ENCODE measurements at places on chromosomes 3 and 15.
A peak's percentile ranks its signal among the peaks of the same experiment; 100 is the strongest.

DNA sequence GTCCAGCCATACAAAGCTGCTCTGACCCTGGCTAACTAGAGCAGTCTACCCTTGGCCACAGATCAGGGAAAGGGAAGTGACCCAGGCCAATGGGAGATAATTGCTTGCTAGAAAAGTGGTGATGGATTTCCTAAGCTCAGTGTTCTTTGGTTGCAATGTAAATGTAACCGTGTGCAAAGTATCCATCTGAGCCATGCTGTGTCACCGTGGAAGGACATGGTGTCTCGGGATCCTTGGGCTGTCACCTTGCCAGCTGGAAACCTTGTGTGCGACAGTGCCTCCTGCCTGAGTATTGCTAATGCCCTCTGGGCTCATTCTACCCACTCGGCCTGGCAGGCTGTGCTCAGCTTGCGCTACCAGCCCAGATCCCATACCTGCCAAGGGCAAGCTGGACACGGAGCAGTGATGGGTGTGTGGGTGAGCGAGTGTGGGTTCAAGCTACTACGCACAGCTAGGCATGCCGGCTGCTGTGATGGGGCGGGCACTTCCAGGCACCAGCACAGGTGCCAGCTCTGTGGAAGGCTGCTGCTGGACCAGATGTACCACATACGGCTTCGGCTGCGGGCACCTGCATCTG is 10.7 kb upstream of the SIAH2 start:
- DNase-seq = no peak

DNA sequence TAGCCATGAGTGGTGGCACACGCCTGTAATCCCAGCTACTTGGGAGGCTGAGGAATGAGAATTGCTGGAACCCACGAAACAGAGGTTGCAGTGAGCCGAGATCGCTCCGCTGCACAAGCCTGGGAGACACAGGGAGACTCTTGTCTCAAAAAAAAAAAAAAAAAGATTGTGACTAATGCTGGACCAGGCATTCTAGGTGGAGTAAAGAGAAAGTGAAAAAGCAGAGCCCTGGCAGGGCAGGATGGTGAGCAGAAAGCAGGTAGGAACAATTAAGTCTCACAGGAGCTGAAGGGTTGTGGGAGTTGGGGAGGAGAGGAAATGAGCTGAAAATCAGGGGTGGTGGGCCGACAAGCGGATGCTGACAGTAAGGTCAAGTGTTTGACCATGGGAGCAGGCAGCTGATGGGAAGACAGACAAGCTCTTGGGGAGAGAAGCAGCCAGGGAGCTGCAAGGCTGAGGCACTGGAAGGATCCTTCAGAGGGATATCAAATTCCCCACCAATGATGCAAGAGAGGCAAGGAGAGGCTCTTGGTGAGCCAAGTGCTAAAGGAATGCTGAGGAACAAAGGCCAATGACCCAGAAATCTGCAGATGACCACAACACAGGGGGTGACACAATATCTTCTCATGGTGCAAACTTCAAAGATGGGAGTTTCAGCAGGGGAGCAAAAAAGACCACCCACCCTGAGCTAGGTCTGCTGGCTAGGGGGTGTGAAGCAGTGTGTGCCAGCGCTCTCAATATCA is 251.1 kb downstream of the ULK4 start:
- DNase-seq = no peak

GRCh38 chr3:118968111-118968510 is 66.5 kb downstream of the IGSF11 start:
- DNase-seq = no peak

DNA sequence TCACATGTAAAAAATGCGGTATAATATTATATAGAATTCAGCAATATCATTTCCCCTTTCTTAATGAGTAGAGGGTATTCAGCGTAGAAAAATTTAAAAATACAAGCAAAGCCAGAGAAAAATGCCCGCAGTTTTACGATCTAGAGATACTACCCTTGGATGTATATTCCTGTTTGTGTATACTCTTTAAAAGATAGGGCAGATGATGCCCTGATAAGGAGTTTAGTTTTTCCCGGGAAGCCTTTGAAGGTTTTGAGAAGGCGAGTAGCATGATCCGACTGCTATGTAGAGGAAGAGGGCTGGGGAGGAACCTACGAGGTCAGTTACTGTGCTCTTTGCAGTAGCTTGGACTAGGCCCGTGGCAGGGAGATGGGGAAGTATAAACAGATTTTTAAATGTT is 1.2 kb downstream of the YEATS2 start:
- DNase-seq = no peak

DNA sequence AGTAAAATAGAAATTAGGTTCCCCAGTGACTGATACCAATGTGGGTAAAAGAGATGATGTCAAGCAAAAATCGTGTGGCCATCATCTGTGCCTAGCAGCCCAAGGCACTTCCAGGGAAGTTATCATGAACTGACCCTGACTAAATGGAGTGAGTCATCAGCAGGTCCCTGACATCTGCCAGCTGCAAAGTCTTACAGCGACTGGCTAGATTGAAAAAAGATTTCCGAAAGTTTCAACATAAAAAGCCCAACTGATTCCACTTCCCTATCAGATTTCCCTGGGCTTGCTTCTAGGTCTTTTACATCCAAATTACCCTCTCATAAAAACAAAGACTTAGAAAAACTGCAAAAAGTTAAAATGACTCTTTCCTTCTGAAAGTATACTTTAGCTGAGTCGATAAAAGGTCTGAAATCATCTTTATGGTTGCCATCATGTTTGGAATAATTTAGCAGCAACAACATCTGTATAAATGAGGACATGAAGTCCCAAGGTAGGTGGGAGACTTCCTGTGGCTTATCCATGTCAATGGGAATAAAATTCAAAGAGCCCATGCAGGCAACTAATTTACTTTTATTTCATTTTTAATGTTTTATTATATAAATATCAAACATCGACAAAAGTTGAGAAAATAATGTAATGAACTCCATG is 342.8 kb downstream of the ERC2 start:
- DNase-seq = no peak

GRCh38 chr3:120244834-120245225 is 40.2 kb downstream of the GPR156 start:
- no peak for DNase-seq

DNA sequence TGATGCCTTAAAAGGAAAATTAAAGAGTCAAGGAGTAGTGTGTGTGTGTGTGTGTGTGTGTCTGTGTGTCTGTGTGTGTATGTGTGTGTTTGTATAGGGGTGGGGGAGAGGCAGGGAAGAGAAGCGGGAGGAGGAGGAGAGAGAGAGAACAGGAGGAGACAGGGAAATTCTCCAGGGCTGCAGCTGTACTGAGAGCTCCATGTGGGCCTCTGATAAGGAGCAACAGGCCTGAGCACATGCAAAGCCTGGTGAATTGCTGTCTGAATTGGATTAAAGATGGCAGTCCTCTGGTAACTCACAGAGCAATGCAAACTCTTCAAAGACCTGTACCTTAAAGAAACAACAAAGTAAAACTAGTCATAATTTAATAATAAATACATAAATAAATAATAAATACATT is 70.6 kb downstream of the SEMA6D start:
- no peak for DNase-seq

DNA sequence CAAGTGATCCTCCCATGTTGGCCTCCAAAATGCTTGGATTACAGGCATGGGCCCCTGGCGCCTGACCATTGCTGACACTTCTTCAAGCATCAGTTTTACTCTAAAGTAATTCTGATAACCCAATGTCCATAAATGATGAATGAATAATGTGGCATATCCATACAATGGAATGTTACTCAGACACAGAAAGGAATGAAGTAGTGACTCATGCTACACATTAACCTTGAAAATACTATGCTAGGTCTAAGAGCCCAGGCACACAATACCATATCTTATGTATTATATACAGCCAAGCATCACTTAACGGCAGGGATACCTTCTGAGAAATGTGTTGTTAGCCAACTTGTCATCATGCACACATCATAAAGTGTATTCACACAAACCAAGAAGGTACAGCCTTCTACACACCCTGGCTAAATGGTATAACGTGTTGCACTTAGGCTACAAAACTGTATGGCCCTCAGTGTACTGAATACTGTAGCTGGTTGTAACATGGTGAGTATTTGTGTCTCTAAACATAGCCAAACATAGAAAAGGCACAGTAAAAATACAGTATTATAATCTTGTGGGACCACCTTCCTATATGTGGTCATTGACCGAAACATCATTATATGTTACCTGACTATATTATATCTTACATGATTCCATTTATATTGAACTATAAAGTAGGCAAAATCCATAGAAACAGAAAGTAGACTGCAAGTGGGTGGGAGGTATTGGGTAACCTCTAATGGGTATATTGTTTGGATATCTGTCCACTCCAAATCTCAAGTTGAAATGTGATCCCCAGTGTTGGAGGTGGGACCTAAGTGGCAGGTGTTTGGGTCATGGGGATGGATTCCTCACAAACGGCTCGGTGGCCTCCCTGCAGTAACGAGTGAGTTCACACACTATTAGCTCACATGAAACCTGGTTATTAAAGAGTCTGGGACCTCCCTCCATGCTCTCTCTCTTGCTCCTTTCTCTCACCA is 31.4 kb downstream of the MKRN2 start:
- DNase-seq = no peak

- DNase-seq = peak; percentile 71
These were observed 53.6 kb downstream of the RHCG start for GRCh38 chr15:89442671-89443307.

- no peak for DNase-seq
These were observed 34.3 kb downstream of the TLE3 start for GRCh38 chr15:70063261-70063925.

DNA sequence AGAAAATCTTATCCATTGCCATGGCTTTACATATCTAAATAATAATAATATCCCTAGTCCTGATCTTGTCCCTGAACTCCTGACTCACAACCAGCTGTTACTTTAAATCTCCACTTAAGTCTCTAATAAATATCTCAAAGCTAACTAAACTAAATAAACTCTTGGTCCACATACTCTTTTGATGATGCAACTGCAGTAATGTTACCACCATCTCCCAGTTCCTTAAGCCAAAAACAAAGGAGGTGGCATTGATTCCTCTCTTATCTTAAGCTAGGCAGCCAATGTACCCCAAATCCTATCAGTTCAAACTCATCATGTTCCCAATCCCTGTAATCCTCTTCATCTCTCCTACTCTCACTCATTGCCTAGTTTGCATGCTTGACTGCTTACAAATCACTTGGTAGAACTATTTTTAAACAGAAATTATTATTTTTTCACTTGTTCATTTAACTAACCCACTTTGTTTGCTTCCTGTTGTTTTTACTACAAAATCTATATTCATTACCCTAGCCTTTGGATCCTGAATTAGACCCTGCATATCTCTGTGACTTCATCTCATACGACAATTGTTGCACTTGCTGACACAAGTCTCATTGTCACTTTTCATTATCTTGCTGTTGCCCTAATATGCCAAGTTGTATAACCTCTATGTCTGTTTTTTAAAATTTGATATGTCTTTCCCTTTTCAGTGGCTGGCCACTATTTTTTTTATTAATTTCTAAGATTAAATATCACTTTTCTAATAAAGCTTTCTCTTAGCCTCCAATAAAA is 462.2 kb downstream of the ZPLD1 start:
- no peak for DNase-seq

- peak; percentile 5 for DNase-seq
These were observed 21.3 kb downstream of the VGLL3 start for GRCh38 chr3:86969500-86970189.

GRCh38 chr3:14019459-14019858 is 105.2 kb downstream of the CHCHD4 start:
- no peak for DNase-seq

DNA sequence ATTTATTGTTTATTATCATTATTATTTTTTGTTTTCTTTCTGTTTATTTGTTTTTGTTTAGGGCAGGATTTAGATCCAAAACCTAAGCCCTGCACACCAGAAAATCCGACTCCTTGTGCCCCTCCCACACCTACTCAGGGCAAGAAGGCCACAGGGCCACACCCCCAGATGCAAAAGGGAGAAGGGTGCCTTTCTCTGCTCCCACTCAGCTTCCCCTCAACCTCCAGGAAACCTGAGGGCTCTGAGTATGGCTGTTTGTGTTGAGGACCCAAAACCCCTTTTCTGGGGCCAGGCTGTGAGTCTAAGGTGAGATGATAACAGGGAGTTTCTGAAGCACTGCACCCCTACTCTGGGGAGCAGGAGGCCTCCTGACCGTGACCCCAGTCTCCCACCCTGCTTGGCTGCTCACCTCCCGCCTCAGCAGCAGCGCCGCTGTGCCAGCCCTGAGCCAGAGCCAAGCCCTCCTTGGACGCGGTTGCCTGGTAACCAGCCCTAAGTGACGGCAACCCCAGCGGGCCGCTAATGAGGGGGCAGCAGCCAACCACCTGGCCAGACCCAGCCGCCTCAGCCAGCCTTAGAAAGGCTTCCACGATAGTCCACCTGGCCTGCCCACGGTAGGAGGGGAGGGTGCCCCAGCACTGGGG is 6.4 kb upstream of the C15orf39 start:
- DNase-seq = no peak

- DNase-seq = no peak
These were observed 96.0 kb downstream of the TP63 start for GRCh38 chr3:189727158-189727557.

GRCh38 chr15:95944661-95945255 is 385.7 kb upstream of the NR2F2 start:
- DNase-seq = no peak

- DNase-seq = no peak
These were observed 94.1 kb downstream of the SENP2 start for GRCh38 chr3:185680231-185680630.

GRCh38 chr3:69199942-69200341 is 77.5 kb upstream of the LMOD3 start:
- no peak for DNase-seq

- DNase-seq = peak; percentile 7
These were observed 70.7 kb downstream of the ANXA2 start for GRCh38 chr15:60326824-60327654.

DNA sequence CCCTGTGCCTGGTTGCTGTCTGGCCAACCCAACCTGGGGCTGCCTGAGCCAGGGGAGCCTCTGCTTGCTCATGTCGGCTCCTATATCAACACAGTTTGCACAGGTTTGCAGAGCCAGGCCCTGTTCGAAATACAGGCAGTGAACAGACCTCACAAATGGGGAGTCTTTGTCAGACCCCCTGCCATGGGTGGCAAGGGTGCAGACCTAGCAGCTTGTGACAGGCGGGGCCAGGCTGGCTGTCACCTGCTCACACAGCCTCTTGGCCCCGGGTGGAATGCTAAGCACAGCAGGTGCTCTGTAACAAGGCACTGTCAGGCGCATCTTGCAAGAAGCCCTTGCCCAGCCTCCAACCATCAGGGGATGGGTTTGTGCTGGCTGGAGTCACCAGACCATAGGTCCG is 47.3 kb downstream of the BDH1 start:
- DNase-seq = no peak

DNA sequence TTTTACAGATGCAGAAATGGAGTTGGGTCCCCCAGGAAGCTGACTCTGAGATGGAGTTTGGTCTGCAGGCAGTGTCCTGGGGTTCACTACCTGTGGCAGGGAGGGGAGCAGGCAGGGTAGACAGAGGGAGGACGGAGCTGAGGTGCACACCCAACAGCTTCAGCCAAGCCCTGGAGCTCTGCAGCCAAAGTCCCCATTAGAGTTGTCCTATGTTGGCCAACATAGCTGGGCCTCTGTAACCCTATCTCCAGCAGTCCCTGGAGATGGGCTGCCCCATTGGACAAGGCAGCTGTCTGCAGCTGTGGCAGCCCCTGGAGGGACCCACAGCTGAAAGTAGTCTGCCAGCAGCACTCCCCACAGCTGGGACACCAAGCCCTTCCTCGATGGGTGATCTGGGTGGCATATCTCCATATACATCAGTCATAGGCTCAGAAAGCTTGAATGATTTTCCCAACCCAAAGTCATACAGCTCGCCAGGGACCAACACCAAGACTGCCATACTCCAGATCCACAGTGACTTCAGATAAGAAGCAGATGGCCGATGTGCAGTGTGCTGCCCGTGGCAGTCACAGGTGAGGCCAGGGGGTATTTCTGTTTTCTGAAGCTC is 31.9 kb downstream of the STARD5 start:
- no peak for DNase-seq

- DNase-seq = no peak
These were observed 232.0 kb upstream of the RASGRP1 start for GRCh38 chr15:38796589-38796988.

All from activated CD4-positive, alpha-beta T cell treated with anti-CD3 and anti-CD28 coated beads, Interleukin-2, amount 50 U/mL, for 48 hours (primary cell).